ENCODE measurements at places on chromosomes 1 and 21.

- DNase-seq, result no peak
These were observed 33.4 kb downstream of the TRABD2B start for GRCh38 chr1:47963568-47964358.

- peak; percentile 91 for DNase-seq
These were observed 3.7 kb upstream of the FABP3 start for GRCh38 chr1:31376375-31377134.

- DNase-seq, result no peak
These were observed 32.8 kb downstream of the ARID1A start for GRCh38 chr1:26728645-26729044.

GRCh38 chr21:35225573-35225972, 176.5 kb upstream of the RUNX1 start:
- no peak for DNase-seq

- peak; percentile 91 for DNase-seq
These were observed 10.5 kb upstream of the TARS2 start for GRCh38 chr1:150476754-150477153.
